ENCODE measurements at places on chromosomes 3 and 15.

GRCh38 chr3:77329116-77329515 is 289.2 kb downstream of the ROBO2 start:
- H3K36me3 ChIP-seq, result no peaks in the 10 kb centered on the region
- DNase-seq, result no peak
- no peak overlapping the region for H3K4me3 ChIP-seq
- H3K27ac ChIP-seq, result no peak overlapping the region

DNA sequence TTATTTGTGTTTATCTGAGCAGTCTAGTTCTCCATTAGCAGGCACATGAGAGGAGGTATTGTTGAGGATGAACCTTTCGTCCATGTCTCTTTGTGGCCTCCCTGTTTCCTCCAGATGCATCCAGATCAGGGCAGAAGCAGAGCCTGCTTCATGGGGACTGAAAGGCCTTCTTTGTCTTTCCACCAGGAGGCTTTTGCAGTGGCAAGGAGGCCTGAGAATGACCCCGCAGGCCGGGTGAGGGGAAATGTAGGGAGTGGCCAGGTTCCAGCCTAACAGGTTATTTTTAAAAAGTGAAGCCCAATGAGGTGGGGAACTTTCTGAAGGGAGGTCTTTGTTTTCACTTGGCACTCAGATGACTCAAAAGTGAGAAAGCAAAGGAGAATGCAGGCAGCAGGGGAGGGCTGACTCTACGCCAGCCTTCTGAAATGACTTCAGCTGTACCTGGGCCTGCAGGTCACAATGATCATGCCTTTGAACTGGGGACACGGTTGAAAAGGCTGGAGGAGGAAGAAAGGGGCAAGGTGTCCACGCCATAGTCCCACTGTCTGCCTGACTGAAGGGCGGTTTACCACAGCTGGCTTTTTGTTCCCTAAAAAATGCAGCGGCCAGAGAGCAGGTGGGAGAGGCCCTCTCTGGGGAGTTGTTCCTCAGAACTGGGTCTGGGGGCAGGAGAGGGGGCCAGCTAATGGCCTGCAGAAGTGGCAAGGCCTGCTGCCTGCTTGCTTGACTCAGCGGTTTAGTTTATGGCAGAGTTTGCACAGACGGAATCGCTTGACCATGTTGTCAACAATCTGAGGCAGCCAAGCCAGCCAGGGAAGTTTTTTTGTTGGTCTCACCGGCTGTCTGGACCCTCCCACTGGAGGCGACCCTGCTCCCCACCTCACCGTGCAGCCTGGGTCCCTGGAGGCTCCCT is 28.7 kb downstream of the CMTM7 start:
- H3K27me3 ChIP-seq, result no peaks in the 10 kb centered on the region
- no peak overlapping the region for H3K4me3 ChIP-seq
- H3K36me3 ChIP-seq, result no peaks in the 10 kb centered on the region
- peaks cover 7% of the 10 kb centered on the region for H3K4me1 ChIP-seq

GRCh38 chr15:81056304-81056703 is 55.6 kb downstream of the TLNRD1 start:
- no peak overlapping the region for H3K4me3 ChIP-seq
- no peaks in the 10 kb centered on the region for H3K27me3 ChIP-seq
- no peak for DNase-seq
- H3K27ac ChIP-seq, result no peak overlapping the region

- no peak overlapping the region for H3K4me3 ChIP-seq
- H3K4me1 ChIP-seq, result no peaks in the 10 kb centered on the region
- no peak overlapping the region for H3K27ac ChIP-seq
- no peak for DNase-seq
- no peaks in the 10 kb centered on the region for H3K36me3 ChIP-seq
- H3K27me3 ChIP-seq, result no peaks in the 10 kb centered on the region
These were observed 41.7 kb upstream of the ARL14 start for GRCh38 chr3:160635213-160635612.

GRCh38 chr3:125189378-125190165 is 23.0 kb downstream of the SLC12A8 start:
- no peak for DNase-seq
- H3K4me3 ChIP-seq, result no peak overlapping the region
- H3K27ac ChIP-seq, result no peak overlapping the region
- H3K4me1 ChIP-seq, result no peaks in the 10 kb centered on the region

DNA sequence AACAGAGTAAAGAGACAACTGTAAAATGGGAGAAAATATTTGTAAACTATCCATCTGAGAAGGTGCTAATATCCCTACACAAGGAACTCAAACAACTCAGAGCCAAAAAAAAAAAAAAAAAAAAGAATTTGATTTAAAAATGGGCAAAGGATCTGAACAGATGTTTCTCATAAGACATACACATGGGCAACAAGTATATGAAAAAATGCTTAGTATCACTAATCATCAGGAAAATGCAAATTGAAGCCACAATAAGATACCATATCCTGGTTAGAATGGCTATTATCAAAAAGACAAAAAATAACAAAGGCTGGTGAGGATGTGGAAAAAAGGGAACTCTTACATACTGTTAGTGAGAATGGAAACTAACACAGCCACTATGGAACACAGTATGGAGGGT is 36.2 kb downstream of the TXNRD3 start:
- H3K4me3 ChIP-seq, result no peak overlapping the region
- H3K27ac ChIP-seq, result no peak overlapping the region
- H3K4me1 ChIP-seq, result no peaks in the 10 kb centered on the region
- H3K27me3 ChIP-seq, result no peaks in the 10 kb centered on the region

DNA sequence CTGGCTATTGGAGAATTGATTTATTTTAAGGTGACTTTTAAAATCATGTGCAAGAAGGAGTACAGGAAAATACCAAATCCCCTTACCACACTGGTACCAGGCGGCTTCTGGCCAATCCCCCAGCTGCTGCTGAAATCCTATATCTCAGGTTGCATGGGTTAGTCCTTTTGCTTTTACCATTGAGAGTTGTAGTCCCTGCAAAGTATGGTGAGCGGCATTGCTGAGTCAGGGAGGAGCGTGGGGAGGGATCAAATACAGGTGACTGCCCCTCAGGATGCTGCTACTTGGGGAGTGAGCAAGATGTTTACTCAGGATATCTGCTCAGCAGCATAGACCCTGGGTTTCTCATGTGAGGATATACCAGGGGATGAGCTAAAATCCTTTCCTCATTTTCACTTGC is 131.9 kb upstream of the STAC start:
- H3K4me3 ChIP-seq, result no peak overlapping the region
- no peaks in the 10 kb centered on the region for H3K27me3 ChIP-seq
- no peaks in the 10 kb centered on the region for H3K36me3 ChIP-seq
- no peaks in the 10 kb centered on the region for H3K4me1 ChIP-seq

GRCh38 chr3:26639339-26639738 is 16.8 kb downstream of the LRRC3B start:
- no peak overlapping the region for H3K4me3 ChIP-seq
- DNase-seq, result no peak
- H3K27ac ChIP-seq, result no peak overlapping the region
- H3K36me3 ChIP-seq, result no peaks in the 10 kb centered on the region
- H3K27me3 ChIP-seq, result no peaks in the 10 kb centered on the region

- no peak for DNase-seq
- no peaks in the 10 kb centered on the region for H3K27me3 ChIP-seq
- H3K4me1 ChIP-seq, result no peaks in the 10 kb centered on the region
- H3K27ac ChIP-seq, result no peak overlapping the region
- H3K4me3 ChIP-seq, result no peak overlapping the region
These were observed 188.9 kb upstream of the MEIS2 start for GRCh38 chr15:37289109-37289765.

- no peaks in the 10 kb centered on the region for H3K27me3 ChIP-seq
- H3K27ac ChIP-seq, result no peak overlapping the region
- H3K4me1 ChIP-seq, result no peaks in the 10 kb centered on the region
- DNase-seq, result no peak
These were observed 498.7 kb downstream of the EPHA3 start for GRCh38 chr3:89606151-89606550.

DNA sequence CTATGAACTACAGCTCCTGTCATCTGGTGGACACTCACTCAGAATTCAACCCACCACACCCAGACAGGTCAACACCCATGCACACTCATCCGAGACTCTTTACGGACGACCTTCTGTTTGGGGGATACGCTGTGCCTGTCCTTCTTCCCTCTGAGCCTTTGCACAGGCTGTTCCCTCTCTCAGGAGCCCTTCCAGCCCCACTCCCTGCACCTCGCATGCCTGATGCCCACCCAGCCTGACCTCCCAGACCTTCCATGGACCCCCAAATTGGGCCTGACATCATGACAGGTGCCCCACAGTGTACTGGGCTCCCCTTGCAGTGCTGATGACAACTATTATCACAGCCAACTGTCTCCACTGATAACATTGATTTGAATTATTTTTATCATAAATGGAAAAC is 135.8 kb downstream of the NSMCE3 start:
- H3K4me1 ChIP-seq, result no peaks in the 10 kb centered on the region
- DNase-seq, result no peak
- H3K27me3 ChIP-seq, result peaks cover 5% of the 10 kb centered on the region
- H3K36me3 ChIP-seq, result no peaks in the 10 kb centered on the region
- H3K27ac ChIP-seq, result no peak overlapping the region

DNA sequence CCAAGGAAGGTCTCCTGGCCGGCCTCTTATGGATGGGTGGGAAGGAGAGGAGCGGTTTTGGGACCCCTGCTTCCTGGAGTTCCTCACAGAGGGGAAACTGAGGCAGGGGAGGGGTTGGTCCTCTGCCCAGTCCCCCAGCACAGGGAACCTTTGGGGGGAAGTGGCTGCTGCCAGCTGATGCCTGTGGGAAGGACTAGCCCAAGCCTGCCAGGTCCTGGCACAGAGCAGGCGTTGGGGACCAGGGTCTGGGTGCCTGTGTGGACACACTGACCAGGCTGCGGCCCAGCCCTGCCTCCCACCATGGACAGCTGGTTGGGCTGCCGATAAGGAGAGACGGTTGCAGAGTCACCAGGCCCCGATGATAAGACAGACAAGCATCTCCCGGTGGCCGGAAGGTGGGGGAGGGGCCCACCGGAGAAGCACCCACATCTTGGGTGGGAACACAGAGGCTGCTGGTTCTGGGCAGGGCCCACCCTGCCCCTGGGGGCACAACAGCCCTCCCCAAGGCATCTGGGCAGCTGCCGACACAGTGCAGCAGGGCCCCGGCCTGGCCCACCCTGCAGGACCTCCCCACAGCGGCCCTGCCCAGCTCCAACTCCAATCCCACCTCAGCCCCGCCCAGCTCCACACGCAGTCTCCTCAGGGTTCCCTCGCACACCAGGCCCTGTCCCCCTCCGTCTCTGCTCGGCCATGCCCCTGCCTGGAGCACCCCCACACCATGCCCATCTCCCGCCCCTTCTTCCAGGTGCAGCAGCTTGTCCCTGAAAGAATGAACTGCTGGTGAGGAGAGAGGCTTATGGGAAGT is 50.7 kb downstream of the DNAJB8 start:
- H3K4me3 ChIP-seq, result no peak overlapping the region
- no peaks in the 10 kb centered on the region for H3K27me3 ChIP-seq
- DNase-seq, result no peak
- no peaks in the 10 kb centered on the region for H3K36me3 ChIP-seq
- no peaks in the 10 kb centered on the region for H3K4me1 ChIP-seq

GRCh38 chr3:123818324-123818920 is 65.7 kb downstream of the MYLK start:
- no peaks in the 10 kb centered on the region for H3K27me3 ChIP-seq
- no peaks in the 10 kb centered on the region for H3K4me1 ChIP-seq
- no peak for DNase-seq
- H3K27ac ChIP-seq, result peak overlapping the region; percentile 84
- H3K36me3 ChIP-seq, result no peaks in the 10 kb centered on the region

- DNase-seq, result no peak
- H3K4me3 ChIP-seq, result peak overlapping the region; percentile 19
- H3K27ac ChIP-seq, result no peak overlapping the region
- H3K4me1 ChIP-seq, result peaks cover 14% of the 10 kb centered on the region
- no peaks in the 10 kb centered on the region for H3K36me3 ChIP-seq
These were observed 189.6 kb downstream of the XXYLT1 start for GRCh38 chr3:195081242-195081963.

DNA sequence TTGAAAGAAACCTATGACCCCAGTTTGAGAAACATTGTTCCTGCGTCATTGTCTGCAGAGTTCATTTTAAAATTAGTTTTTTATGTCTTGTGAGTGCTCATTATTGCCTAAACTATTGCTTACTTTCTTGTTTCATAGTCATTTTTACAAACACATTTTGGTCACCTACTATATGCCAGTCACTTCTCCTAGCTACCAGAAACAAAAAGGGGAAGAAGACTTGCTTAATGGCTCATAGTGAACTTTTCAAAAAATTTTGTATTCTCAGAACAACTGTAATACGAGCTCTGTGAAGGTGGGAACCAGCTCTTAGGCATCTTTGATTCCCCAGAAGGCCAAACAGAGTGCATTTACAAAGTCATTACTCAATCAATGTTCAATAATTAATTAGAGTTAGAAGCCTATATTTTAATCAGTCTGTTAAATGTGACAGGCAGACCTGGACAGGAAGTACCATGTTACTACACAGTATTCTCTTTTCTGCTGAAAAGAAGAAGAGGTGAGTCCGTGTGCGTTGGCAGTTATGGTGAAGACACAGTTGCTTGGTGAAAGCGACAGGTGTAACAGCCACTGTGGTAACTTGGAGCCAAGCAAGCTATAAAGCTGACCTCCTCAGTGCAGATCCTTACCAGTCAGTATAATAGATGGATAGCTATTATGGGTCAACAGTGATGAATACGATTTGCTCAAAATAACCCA is 46.6 kb downstream of the DPPA2 start:
- H3K36me3 ChIP-seq, result no peaks in the 10 kb centered on the region
- no peaks in the 10 kb centered on the region for H3K4me1 ChIP-seq
- no peak overlapping the region for H3K4me3 ChIP-seq
- H3K27me3 ChIP-seq, result no peaks in the 10 kb centered on the region

DNA sequence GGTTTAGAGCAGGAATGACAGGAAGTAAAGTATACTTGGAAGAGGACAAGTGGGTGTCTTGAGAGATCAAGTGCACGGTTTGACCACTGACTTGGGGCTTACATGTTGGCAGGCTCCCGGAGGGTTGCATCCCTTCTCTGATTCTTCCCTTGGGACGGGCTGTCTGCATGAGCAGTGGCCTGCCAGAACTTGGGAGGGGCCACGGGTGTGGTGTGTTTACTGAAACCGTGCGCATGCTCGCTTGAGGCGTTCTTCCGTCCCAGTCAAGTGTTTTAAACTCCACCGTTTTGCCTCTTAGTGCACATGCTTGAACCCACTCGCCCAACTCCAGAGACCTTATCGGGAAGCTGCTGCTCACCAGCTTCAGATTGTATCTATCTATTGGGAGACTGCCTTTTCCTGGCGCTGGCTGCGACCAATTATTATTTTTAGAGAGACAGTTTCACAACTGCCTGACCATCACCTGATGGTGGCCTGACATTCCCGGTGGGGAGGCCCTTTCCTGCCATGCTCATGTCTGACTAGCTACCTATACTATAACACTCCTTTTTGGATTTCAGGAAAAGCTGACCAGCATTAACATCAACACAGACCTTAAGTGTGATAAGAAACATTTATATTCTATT is 14.9 kb upstream of the C3orf22 start:
- no peak overlapping the region for H3K27ac ChIP-seq
- no peaks in the 10 kb centered on the region for H3K4me1 ChIP-seq
- H3K4me3 ChIP-seq, result no peak overlapping the region
- no peaks in the 10 kb centered on the region for H3K36me3 ChIP-seq
- no peak for DNase-seq

- no peaks in the 10 kb centered on the region for H3K4me1 ChIP-seq
- peaks cover 28% of the 10 kb centered on the region for H3K27me3 ChIP-seq
- H3K27ac ChIP-seq, result no peak within 1 kb of the TSS
- peak within 1 kb of the TSS; percentile 62 for H3K4me3 ChIP-seq
These were observed at the start of gene GABRG3 for GRCh38 chr15:26970712-26971210. Gene GABRG3, plus strand, starts transcription at chr15:26971181.

All from breast epithelium (tissue), 4 donors.